Gastrocnemius medialis (tissue), 4 donors: ENCODE measurements at places on chromosomes 16 and 17. TPM values are rescaled to one million over a fixed set of nuclear protein-coding genes. Genes with fewer than 3 reads are reported as not detected.

DNA sequence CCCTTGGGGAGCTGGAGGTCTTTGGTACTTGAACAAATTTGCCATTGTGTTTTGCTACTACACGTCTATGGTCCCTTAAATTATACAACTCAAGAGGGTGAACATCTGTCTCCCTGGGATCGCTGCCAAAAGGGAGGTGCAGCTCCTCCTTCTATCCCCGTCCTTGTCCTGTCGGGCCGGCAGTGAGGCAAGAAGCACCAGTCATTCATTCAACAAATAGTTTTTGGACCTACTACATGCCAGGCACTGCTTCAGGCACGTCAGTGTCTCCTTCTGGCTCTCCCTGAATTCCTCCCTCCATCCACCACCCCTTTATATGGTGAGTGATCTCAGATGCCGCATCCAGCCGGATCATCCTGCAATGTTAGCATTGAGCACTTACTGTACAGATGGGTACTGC, 2.2 kb upstream of the RPL38 start:
- DNase-seq = peak; percentile 36

Gene FSCN2
- total RNA-seq = not detected

DNA sequence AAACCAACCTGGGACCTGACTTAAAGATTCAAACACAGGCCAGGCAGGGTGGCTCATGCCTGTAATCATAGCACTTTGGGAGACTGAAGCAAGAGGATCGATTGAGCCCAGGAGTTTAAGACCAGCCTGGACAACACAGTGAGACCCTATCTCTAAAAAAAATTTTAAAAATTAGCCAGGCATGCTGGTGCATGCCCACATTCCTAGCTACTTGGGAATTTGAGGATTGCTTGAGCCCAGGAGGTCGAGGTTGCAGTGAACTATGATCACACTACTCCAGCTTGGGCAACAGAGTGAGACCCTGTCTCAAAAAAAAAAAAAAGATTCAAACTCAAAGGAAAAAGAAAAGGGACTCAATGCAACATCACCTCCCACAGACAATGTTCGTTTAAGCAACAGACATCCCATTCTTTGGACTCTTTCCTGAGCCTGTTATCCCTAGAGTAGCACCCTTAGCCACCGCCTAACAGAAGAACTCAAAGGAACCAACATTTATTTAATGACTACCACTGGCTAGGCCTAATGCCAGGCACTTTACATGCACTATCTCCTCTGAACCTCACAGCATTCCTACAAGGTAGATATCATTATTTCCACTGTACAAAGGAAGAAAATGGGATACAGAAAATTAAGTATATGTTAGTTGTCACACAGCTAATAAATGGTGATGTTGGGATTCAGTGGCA, 12.7 kb downstream of the MYO18A start:
- no peak for DNase-seq

- peak; percentile 86 for DNase-seq
These were observed at the start of gene CKLF for GRCh38 chr16:66552286-66553177. CKLF (plus strand) TSS chr16:66552576; CDS start chr16:66552716, 140 bp downstream.

DNA sequence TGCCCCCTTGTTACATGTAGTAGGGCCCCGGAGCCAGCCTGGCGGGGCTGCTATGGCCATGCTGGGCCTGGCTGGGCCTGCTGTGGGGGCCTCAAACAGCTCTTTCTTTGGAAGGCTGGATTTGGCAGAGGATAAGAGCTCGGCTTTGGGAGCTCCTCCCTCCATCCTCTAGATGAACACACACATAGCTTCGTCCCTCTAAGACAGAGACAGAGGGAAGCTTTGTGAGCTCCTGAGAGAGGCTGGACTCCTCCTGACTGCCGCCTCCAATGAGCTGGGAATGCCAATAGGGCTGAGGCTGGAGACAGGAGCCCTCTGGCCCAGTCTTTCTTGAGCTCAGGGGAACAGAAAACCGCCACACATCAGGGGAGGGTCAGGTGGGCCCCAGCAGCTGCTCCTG, 37.3 kb upstream of the CDC42EP4 start:
- DNase-seq = no peak

DNA sequence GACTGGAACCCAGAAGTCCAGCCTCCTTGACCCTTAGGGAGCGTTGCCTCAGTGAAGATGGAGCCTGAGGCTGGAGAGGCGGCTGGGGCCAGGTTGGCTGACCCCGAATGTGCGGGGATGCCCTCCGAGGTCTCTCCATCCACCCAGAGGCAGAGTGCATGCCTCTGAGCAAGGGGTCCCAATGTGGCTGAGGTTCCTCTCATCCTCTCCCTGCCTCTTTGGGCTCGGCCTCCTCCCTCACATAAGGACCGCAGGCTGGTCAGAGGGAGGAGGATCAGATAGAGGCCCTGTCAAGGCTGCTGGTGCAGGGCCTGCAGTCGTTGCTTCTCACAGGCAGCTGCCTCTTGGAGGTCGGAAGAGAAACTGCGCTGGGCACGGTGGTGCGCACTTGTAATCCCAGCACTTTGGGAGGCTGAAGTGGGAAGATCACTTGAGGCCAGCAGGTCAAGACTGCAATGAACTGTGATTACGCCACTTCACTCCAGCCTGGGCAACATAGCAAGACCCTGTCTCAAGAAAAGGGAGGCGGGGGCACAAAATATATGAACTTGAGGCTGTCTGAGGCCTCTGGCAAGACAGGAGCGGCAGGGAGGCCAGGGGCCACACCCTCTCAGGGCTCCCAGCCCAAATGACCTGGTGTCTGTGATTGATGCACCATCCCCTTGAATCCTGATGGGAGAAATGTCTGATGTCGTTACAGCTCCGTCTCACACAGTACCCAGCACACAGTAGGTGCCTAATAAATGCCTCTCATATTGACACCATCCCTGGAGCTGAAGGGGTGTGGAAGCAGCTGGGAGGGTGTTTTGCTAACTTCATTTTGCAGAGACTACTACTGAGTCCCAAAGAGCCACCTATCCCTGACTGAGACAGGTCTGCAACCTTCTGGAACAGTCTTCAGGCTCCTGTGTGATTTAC, 220.1 kb upstream of the GSE1 start:
- DNase-seq = no peak

- DNase-seq = no peak
These were observed 42.0 kb upstream of the PVALEF start for GRCh38 chr17:81123052-81124048.
